ENCODE measurements at places on chromosomes 7 and 10.

DNA sequence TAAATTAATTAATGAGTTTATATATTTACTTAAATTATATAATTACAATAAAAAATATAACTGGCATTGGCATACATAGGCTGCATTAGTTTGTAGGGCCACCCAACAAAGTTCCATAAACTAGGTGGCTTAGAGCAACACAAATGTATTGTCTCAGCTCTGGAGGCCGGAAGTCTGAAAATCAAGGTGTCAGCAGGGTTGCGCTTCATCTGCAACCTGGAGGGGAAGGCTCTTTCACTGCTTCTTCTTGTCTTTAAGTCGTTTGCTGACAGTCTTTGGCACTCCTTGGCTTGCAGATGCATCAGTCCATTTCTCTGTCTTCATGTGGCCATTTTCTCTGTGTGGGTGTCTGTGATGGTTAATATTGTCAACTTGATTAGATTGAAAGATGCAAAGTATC is 6.1 kb upstream of the BLVRA start:
- DNase-seq: no peak

DNA sequence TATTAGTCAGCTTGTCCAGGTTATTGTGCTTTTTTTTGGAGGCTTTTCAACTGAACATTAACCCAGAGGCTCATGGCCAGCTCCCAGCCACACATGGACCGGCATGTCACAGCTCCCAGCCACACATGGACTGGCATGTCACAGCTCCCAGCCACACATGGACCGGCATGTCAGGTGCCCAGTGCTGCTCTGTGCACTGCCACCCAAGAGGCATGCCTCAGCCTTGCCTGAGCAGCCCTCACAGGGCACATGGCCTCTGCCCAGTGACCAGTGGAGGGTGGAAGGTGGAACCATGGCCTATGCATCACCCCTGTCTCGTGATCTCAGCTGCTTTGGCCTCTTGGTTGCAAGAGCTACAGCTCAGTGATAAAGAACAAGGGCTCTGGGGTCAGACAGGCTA is 119.8 kb downstream of the OAT start:
- DNase-seq: no peak

DNA sequence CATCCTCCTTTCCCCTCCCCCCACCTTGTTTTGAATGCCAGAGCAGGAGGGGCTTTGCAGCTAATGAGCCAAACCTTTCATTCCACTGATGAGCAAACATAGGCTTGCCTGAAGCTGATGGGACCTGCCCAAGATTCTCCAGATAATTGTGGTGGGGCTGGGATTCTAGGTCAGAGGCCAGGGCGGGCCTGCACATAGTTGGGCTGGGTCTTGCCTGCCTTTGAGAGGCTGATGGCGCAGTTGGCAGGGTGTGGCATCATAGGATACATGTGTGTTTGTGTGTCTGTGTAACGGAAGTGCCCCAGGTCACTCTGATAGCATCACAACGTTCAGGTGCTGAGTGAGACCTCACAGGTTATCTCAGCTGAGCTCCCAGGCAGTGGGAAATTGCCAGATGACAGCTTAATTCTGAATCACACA is 22.9 kb downstream of the BTBD16 start:
- DNase-seq: no peak

DNA sequence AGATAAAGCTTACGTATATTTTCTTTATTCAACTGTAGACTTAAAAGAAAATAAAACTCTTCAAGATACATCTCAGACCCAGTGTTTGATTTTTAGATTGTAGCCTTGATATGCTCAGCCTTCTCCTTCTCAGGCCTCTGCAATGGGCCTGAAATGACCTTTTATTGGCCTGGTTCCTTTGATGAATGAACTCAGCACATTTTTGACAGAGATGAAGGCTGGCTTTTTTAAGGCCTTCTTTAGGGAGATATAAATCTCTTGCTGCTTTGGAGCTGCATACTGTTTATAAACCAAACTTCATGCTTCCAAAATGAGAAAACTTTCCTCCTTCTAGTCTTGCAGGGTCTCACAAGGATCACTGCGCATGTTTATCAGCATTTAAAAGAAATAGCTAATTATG is 1049.8 kb downstream of the LRMDA start:
- DNase-seq: peak; percentile 5

GRCh38 chr10:8061274-8062211 is 7.1 kb downstream of the GATA3 start:
- no peak for DNase-seq

GRCh38 chr10:91788527-91788926 is 9.7 kb upstream of the TNKS2 start:
- DNase-seq: no peak

- DNase-seq: no peak
Observed at GRCh38 chr7:78383096-78383880, 584.7 kb downstream of the PHTF2 start.

DNA sequence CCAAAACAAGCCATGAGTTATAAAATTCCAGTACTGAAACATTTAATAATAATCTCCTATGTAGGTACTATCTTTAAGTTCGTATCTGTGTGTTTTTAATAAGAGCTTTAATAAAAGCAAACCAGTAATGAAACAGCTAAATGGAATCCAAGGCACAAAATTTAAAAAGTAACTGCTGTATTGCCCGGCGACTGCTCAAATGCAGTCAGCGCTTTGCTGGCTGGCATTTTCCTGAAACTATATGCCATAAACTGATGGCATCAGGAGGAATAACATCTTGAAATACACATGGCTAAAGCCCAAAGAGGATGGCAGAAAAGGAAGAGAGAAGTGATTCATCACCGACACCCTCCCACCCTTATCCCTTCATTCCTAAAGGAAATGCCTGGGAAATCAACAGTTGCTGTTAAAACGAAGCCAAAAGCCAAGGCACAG is 133.1 kb downstream of the CUBN start:
- no peak for DNase-seq

- DNase-seq: no peak
Observed at GRCh38 chr7:157059534-157059933, 49.1 kb upstream of the MNX1 start.

DNA sequence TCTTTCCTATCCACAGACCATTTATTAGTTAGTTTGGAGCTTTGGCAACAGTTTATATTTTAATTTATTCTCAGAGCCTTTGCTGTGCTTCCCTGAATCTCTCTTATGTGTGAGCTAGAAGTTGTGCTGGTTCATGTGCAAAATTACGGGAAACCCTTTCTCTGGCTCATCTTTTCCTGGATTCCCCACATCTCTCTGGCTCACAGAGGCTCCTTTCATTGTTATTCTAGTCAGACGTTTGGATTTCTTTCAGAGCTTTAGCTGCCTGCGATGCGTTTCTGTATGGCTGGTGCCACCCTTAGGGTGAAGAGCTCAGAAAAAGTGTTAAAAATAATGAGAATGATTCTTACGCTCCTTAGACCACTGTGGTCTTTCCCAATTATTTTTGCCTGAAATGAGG is 53.3 kb downstream of the TPST1 start:
- no peak for DNase-seq

GRCh38 chr10:71740069-71740653 is 20.6 kb upstream of the C10orf105 start:
- peak; percentile 63 for DNase-seq

DNA sequence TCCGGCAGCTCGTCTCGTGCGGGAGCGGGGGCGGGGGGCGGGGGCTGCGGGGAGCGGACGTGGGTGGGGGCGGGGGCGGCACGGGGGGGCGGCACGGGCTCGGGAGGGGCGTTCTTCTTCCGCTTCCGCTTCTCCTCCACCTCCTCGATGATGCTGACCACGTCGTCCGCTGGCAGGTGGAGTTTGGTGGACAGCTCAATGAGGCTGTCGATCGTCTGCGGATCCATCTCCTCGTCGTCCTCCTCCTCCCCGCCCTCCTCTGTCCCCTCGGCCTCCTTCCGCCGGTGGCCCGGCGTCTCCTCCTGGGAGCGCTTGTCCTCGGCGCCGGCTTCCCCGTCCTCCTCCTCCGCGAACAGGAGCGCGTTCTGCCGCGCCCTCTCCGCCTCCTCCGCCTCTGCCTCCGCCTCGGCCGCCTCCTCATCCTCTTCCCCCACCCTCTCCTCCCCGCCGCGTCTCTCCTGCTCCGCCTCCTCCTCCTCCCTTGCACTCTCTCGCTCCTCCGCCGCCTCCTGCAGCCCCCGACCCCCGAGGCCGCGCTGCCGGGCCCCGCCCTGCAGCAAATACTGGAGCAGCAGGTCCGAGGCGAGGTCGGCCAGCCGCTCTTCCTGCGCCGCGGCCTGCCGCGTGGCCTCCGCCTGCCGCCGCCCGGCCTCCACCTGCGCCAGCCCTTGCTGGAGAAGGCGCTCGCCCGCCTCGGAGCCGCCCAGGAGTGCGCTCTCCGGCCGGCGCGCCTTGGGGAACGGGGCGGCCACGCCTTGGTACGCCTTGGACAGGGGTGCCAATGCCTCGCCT is 1.9 kb downstream of the VGF start:
- peak; percentile 43 for DNase-seq

DNA sequence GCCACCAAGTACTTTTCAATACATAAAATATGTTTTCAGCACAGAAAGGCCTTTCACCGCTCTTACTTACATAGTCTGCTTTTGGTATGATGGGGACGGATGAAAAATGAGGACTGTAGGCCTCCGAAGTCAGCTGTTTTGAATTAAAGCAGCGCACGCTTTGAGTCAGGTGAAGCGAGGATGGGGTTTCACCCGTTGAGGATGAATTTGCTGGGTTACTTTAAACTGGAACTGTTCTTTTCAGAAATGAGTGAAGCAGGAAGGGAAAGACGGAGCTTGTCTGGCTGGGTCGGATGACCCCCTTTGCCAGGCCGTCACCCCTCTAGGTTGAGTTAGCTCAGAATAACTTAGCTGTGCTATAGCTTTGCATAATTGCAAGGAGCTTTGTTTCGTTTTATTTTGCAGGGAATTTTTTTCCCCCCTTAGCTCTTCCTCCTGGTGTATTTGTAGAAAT is 40.0 kb downstream of the CUX1 start:
- no peak for DNase-seq

GRCh38 chr10:28946479-28946878 is 269.2 kb downstream of the BAMBI start:
- no peak for DNase-seq

- DNase-seq: no peak
Observed at GRCh38 chr10:132647424-132647823, 109.8 kb downstream of the INPP5A start.

DNA sequence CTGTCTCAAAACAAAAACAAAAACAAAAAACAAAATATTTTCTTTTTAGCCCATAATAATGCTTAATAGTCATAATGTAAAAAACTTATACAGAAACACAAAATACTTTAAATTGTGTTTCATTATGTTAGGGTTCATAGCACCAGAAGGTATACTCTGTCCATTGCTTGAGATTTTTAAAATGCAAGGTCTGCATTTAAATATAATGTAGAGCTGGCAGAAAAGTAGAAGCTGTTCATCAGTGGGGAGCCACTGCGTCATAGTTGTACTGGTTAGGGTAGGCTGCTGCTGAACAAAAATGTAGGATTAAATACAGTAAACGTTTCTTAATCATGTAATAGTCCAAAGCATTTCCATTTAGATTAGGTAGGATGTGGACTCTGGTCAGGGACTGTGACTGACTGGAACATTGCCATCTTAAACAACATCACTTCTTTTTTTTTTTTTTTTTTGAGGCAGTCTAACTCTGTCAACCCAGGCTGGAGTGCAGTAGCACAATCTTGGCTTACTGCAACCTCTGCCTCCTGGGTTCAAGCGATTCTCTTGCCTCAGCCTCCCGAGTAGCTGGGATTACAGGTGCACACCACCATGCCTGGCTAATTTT is 85.2 kb downstream of the ANKIB1 start:
- DNase-seq: no peak

- no peak for DNase-seq
Observed at GRCh38 chr7:46440186-46440585, 519.1 kb upstream of the IGFBP3 start.

DNA sequence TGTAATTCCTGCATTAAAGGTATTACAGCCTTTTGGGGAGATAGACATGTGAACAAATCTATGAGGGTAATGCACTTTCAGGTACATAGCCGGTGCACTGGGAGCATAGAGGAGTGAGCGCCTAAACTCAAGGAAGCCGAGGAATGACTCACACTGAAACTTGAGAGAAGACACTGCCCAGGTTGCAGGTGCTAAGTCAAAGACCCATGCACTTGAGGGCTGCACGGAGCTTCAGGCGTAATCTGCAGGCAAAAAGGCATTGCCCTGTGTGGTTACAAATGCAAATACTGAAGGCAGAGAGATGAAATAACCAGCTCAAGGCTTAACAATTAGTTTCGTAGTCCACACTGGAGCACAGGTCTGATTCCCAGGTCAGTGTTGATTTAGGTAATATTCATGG is 51.0 kb upstream of the OSBPL3 start:
- DNase-seq: no peak

DNA sequence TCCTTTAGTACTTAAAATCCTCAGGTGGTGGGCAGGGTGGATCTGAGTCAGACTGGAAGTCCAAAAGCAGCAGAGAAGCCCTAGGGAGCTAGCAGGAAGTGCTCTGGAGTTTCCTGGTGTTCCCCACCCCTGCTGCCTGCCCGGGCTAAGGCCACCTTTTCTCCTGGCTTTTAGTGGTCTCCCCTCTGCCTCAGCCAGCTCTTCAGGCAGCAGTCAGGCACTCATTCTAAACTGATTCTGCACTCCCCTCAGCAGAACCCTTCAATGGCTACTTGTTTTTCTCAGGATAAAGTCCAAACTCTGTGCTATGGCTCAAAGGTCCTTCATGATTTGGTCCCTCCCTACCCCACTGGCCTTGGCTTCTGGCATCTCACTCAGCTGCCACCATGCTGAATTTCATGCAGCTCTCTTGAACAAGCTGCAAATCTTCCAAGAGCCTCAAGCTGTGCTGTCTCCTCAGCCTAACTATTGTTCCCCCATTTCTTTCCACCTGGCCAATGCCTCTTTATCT is 28.9 kb upstream of the DNMBP start:
- no peak for DNase-seq

DNA sequence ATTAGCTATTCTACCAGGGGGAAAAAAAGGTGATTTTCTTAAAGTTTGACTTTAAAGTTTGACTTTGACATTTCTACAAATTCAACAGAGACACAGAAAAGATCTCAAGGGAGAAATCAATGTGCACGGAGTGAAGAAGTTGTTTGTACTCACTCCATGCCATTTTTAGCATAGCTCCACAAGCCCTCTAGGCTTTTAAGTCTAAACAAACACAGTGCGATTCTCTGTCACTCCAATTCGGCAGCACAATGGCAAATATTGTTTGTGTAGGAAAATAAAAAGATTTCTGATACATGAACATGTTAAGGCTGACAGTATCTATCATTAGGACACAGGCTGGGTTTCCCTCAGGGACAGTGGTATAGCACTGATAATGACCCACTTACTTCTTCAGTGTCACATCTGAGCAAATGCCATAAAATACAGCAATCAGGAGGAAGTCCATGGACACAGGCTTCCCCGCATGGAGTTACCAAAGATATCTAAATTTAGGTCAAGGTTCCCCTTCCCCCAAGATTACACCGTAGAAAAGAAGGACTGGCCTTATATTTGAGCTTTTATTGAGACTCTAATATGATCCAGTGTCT is 28.0 kb downstream of the GSAP start:
- peak; percentile 62 for DNase-seq

GRCh38 chr7:128311013-128311412 is 32.7 kb downstream of the RBM28 start:
- DNase-seq: no peak

- DNase-seq: no peak
Observed at GRCh38 chr10:29731760-29732159, 97.0 kb upstream of the SVIL start.
